Endothelial cell (in vitro differentiated cells): ENCODE measurements at places on chromosomes 2 and 18. TPM values are rescaled to one million over a fixed set of nuclear protein-coding genes. Genes with fewer than 3 reads are reported as not detected.

DNA sequence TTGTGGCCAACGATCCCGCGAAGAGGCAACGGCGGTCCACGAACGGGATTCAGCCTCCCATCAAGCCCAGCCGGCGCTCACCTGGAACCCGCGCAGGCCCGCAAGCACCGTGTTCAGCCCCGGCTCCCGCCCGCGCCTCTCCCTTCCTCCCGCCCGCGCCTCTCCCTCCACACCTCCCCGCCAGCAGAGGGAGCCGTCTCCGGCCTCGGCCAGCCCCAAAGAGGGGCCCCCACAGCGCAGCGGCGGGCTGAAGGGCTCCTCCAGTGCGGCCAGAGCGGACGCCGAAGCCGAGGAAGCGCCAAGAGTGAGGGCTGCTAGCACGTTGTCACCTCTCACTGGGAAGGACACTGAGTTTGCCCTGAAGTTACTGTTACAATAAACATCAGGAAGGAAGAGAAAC is 55.3 kb upstream of the LAPTM4A start:
- DNase-seq = peak; percentile 76

GRCh38 chr2:192068966-192069365 is 125.8 kb downstream of the TMEFF2 start:
- DNase-seq = no peak

GRCh38 chr2:56017784-56018183 is 94.2 kb upstream of the EFEMP1 start:
- no peak for DNase-seq

GRCh38 chr2:26849056-26849999 is 1.4 kb downstream of the DPYSL5 start:
- DNase-seq = no peak

DDX18 gene
- 67.3 TPM for total RNA-seq
